Dorsolateral prefrontal cortex (tissue), 122 donors: ENCODE measurements at places on chromosomes 11 and 22. TPM values are rescaled to one million over a fixed set of nuclear protein-coding genes. Genes with fewer than 3 reads are reported as not detected.

The PTPN5 gene
- total RNA-seq: 90.7 TPM

The SLC22A8 gene
- total RNA-seq: 4.0 TPM

The INPPL1 gene
- 72.9 TPM for total RNA-seq

The OR10A4 gene
- total RNA-seq: not detected

The OR2AG2 gene
- total RNA-seq: 0.81 TPM

The RAG1 gene
- 2.0 TPM for total RNA-seq

The HIKESHI gene
- 34.2 TPM for total RNA-seq

The OR6X1 gene
- not detected for total RNA-seq

The EFCAB6 gene
- total RNA-seq: 7.6 TPM

The IGLL1 gene
- not detected for total RNA-seq

The POLDIP3 gene
- 55.2 TPM for total RNA-seq

The CSRP3 gene
- total RNA-seq: not detected

The PANX3 gene
- total RNA-seq: not detected

The DBX1 gene
- not detected for total RNA-seq

The MMP7 gene
- total RNA-seq: not detected

The CRYBA4 gene
- total RNA-seq: 0.68 TPM

The DEUP1 gene
- total RNA-seq: not detected
